Neural progenitor cell (in vitro differentiated cells): ENCODE measurements at places on chromosomes 6 and 20. TPM values are rescaled to one million over a fixed set of nuclear protein-coding genes. Genes with fewer than 3 reads are reported as not detected.
A peak's percentile ranks its signal among the peaks of the same experiment; 100 is the strongest.

GRCh38 chr6:30903236-30903635, 4.8 kb upstream of the GTF2H4 start:
- DNase-seq = no peak
- no peaks in the 10 kb centered on the region for H3K36me3 ChIP-seq
- H3K4me3 ChIP-seq = no peak overlapping the region

- H3K4me3 ChIP-seq = peak overlapping the region; percentile 52
- peaks cover 3% of the 10 kb centered on the region for H3K4me1 ChIP-seq
- H3K27me3 ChIP-seq = peaks cover 4% of the 10 kb centered on the region
- no peak for DNase-seq
- H3K27ac ChIP-seq = no peak overlapping the region
- H3K36me3 ChIP-seq = no peaks in the 10 kb centered on the region
Measured at GRCh38 chr6:73388433-73388799, 6.2 kb upstream of the DDX43 start.

- H3K27ac ChIP-seq = no peak overlapping the region
- no peak overlapping the region for H3K4me3 ChIP-seq
- DNase-seq = no peak
- H3K36me3 ChIP-seq = no peaks in the 10 kb centered on the region
Measured at GRCh38 chr20:9736373-9736772, 102.5 kb downstream of the PAK5 start.

DNA sequence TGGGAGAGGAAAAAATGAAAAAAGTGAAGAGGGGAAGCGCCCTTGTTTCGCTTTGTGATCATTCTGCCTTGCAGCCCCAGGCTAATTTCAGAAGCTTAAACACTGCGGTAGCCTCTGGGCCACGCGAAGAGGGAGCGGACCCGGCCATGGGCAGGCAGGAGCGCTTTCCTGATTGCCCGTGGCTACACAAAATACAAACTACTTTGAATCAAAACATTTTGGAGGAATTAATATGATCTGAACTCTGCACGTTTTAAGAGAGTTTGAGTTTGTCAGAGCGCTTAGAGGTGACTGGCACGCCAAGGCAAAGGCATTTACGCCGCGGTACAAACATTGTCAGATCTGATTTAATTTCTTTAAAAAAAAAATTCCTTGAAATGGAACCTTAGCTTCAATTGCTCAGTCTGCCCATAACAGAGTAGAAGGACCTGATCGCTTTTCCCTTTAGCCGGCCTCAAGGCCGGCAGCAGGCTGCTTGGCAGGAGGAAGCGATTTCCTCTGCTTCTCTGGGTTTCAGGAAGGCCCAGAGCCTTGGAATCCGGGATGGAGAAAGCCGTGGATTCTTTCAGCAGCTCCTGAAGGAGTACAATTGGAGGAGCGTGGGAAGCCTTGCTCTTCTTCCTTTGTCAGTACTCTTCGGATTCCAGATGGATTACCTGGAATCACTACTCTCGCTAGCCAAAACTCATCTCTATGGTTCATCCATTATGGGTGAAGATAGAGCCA, 9.7 kb downstream of the TFAP2D start:
- peaks cover 4% of the 10 kb centered on the region for H3K4me1 ChIP-seq
- no peaks in the 10 kb centered on the region for H3K36me3 ChIP-seq
- peaks cover 100% of the 10 kb centered on the region for H3K27me3 ChIP-seq

The PPP1R16B gene
- total RNA-seq = 0.95 and 1.6 TPM in 2 replicates

The SAMD10 gene
- 0.19 and 4.9 TPM in 2 replicates for total RNA-seq
